Memory B cell (primary cell): ENCODE measurements at places on chromosomes 13 and 19.
A peak's percentile ranks its signal among the peaks of the same experiment; 100 is the strongest.

GRCh38 chr19:7251494-7251893, 42.7 kb downstream of the INSR start:
- DNase-seq, result no peak

DNA sequence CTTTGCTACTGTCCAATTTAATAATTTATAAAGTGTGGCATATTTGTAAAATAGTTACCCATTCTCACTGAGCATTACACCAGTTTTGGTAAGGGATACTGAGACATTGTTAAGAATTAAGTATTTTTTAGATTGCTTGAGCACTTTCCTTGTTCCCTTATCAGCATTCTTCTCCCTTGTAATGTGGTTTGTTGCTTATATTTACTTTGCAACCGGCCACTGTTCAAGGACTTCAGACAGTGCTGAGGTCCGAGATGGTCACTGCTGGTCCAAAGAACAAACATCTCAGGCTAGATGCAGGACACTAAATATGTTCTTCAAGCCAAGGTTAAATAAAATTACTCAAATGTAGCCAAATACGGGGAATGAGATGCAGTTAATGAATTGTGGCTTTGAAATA, 161.4 kb downstream of the TM9SF2 start:
- DNase-seq, result no peak

DNA sequence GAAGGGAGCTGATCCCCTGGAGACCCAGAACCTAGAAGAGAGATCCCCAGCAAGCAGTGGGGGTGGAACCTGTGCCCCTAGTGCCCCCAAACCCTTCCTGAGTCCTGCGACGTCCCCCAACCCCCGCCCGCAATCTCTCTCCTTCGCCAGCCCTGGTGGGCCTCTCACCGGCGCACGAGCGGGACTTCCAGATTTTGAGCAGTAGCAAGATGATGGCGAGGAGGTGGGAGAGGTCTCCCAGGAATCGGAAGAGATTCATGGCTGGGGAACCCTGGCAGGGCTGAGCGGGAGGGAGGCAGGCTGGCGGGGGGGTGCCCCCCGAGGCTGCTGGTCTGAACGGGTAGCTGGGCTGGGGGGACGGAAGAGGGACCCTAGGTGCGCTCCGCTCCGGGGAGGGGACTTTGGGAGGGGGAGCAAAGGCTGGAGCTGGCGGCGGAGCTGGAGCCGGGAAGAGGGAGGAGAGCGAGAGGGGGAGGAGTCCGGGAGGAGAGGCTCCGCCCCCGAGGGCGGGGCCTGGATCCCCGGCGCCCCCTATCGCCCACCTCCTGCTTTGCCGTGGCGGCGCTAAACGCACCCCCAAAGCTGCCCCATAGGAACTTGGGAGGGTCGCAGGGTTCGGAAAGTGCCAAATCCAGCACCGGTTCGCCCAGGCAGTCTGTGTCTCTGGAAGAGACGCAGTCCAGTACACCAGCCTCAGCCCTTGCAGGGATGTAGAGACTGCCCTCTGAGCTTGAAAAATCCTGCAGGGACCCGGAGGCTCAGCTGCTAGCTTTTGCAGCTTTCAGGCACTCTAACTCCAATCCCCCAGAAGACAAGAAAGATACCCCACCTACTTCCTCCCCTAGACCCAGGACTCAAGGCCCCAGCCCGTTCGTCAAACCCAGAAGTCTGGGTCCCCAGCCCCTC, at the start of gene KDELR1:
Gene KDELR1 (minus strand): TSS at position 452 of the 906 bp plus-strand sequence. CDS start 193 bp downstream, at position 259.
- DNase-seq, result peak; percentile 92

DNA sequence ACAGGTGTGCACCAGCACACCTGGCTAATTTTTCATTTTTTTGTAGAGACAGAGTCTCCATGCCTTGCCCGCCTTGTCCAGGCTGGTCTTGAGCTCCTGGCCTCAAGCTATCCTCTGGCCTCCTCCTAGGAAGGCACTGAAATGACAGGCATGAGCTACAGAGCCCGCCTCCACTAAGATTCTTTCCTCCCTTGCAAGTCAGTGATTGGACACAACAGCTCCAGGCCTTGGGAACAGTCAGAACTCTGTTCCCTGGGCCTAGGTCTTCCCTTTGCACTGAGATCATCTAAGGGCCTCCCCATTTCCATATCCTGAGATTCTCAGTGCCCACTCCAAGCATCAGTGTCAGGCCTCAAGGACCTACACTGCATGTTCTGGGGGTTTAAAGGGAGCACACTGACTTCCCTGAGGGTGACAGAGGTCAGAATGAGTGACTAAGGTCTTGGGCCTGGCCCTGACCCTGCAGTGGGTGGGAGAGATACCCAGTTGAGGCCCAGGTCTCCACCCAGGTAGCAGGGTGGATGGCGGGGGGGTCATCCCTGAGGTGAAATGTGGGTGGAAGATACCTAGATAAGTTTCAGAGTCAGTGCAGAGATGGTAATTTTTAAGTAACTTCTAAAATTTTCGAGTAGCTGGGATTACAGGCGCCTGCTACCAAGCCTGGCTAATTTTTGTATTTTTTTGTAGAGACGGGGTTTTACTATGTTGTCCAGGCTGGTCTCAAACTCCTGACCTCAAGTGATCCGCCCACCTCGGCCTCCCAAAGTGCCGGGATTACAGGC, 17.3 kb upstream of the ERCC1 start:
- no peak for DNase-seq

DNA sequence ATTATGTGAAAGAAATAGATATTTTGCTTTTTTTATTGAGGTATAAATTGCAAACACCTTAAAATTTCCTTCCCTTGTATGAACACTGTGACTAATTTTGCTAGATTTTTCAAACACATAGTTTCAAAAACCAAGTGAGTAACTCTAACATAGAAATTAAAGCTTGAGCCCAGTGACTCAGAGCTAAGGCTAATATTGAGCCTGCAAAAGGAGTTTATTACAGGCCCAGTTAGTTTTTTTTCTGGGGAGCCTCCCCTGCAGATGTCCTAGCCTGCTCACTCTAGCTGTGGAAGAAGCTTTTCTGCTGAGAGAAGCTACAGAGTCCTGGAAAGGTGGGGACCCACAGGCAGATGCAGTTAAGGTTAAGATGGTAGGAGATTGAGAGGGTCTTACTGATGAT, 3.4 kb downstream of the ZNF430 start:
- DNase-seq, result no peak

DNA sequence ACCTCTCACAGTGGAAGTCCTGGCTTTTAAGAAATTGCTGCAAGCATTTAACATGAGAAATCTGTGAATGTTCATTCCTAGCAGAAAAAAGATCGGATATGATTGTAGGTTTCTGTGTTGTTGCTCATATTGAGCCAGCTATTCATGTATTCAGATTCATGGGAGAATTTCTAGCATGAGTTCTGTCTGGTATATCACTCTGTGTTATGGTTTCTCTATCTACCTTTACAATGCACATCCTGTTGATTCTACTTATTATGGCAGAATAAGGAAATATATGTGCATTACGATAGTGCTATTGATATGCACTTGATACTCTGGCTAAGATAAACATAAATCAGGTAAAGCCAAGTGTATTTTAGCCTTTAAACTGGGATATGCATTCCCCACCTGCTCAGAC, 138.2 kb downstream of the KCNRG start:
- DNase-seq, result no peak

DNA sequence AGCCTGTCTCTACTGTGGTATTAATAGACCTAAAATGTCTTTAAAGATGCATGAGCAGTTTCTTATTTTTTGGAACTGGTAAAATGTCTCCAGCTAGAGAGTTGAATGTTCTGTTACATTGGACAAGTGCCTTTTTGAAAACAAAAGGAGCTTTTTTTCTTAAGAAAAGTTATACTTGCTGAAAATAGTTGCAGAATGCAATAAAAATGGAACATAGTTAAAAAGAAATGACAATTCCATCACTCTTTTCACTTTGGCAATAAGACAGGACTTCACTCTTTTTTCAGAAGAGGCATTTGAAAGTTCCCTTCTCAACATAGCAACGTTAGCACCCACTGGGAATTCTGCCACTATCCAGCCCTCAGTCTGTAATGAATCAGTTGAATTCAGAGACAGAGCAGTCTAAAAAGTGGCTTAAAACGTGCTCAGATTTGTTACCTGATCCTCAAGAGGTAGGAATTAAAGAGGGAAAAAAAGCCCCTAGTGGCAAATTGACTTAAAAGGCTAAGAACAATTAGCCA, 10.1 kb downstream of the RGCC start:
- DNase-seq, result no peak

DNA sequence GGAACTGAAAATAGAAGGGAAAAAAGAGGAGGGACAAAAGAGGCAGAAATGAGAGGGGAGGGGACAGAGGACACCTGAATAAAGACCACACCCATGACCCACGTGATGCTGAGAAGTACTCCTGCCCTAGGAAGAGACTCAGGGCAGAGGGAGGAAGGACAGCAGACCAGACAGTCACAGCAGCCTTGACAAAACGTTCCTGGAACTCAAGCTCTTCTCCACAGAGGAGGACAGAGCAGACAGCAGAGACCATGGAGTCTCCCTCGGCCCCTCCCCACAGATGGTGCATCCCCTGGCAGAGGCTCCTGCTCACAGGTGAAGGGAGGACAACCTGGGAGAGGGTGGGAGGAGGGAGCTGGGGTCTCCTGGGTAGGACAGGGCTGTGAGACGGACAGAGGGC, at the start of gene CEACAM5:
Gene CEACAM5 (plus strand): TSS at position 146 of the 400 bp plus-strand sequence. CDS start 106 bp downstream, at position 252.
- no peak for DNase-seq

GRCh38 chr19:4539693-4540581, at the start of gene LRG1:
Gene LRG1, minus strand, starts transcription at chr19:4540036. Its CDS starts 23 bp downstream, at chr19:4540013.
- DNase-seq, result no peak

DNA sequence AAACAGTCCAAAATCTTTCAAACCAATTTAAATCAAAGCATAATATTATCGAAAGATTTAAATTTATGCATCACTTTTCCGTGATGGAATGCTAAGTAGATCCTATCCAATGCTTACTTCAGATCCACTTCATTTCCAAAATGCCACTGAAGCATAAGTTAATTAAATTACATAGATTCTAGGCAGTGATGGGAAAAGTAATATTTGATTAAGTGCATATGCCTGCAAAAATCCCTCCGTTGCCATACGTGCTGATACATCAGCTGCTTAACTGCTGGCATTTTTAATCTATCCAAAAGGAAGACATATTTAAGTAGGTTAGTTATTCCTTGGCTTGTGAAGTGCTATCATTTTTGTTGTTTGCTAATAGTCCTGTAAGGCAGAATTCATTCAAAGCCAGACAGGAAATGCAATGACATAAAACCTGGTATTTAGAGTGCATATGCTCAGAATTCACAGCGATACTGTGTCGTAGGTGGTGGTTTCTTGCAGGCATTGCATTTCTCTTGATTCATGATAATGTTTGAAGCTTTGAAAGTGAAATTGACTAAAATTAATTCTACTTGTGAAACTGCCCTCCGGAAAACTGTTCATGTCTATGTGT, 738.3 kb upstream of the GPC6 start:
- DNase-seq, result no peak

DNA sequence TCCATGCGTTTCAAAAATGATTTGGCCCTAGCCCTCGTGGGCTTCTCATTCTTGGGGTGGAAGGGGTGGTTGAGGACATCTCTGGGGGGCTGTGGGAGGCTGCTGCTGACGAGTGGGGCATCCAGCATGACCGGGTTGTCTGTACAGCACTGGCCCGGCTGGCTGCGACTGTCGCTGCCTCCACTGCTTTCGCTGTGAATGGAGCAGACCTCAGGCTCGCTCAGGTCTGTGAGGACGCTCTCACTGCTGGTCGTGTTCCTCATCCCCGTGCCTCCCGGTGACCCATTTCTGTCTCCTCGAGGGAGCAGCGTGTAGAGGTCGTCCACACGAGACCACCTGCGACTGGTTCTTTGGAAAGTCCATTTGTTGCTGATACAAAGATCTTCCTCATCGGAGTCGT, 113.7 kb downstream of the KL start:
- DNase-seq, result no peak

GRCh38 chr13:100392709-100393630, 195.6 kb downstream of the GGACT start:
- no peak for DNase-seq

DNA sequence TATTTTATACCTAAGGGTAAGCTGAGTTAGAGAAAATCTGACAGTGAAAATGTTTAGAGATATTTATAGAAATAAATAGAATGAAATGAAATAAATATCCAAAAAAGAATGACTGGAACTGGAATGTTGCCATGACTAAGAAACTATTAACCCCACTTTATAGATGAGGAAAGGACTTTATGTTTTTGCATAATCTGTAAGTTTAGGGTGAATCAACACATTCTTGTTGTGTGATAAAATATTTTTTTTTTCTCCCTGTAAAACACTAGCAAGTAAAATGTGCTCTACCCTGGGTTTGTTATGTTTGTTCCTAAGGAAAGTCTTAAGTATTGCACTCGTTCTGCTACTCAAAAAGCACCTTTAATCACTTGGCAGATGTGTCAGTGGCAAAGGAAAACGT, 83.8 kb upstream of the KL start:
- no peak for DNase-seq

DNA sequence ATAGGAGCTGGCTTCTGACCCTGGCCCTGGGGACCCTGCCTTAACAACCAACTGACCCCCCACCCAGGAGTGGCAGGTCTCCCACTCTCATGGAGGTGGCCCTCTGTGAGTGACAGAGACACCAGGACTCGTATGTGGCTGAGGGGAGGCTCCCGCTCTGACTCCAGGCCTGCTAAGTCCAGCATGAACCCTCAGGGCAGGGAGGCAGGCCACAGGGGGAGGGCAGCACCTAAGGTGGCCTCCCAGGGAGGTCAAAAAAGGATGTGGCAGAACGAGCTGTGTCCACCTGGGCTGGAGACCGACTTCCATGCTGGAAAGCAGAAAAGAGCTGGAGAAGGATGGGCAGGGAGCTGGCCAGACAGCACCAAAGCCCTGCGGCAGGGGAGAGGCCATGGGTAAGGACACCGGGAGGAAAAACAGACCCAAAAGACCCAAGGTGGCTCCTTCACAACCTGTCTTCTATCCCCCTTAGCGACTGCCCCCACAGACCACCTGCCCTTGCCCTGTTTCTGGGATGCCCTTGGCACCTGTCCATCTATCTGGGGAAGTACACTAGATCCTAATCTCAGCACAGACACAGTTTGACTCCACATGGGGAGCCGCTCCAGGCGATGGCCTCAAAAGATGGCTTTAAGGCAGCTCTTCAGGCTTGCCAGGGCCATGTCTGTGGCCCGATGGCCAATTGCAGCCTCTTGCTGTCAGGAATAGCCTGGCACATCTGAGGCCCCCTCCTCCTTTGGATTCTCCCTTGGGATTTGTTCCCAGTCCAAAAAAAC, 10.5 kb upstream of the SLC35E1 start:
- no peak for DNase-seq

DNA sequence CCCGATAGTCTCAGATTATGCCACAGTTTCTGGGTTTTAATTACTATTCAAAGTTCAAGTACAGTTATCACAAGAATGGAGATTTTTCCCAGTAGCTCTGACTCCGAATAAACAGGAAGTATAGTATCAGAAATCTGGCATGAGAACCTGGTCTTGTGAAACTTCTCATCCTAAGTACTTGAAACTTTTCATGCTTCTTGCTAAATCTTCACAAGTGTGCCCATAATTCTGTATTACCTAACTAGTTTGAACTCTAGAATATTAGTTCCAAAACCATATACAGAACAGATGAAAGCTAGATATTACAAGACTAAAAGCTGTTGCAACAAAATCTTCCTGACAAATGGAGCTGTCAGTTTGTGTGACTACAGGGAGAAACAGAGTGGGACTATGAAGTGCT, 70.5 kb upstream of the CSNK1A1L start:
- no peak for DNase-seq
